Pancreas (tissue), 10 donors: ENCODE measurements at places on chromosomes 7 and 10. TPM values are rescaled to one million over a fixed set of nuclear protein-coding genes. Genes with fewer than 3 reads are reported as not detected.

- H3K27ac ChIP-seq: no peak overlapping the region
- H3K27me3 ChIP-seq: no peaks in the 10 kb centered on the region
- no peak overlapping the region for H3K4me3 ChIP-seq
- H3K36me3 ChIP-seq: no peaks in the 10 kb centered on the region
Observed at GRCh38 chr10:13990392-13990805, 340.3 kb downstream of the FRMD4A start.

FOXP2 gene
- 2.7 TPM for polyA plus RNA-seq

SPDYE6 gene
- not detected for polyA plus RNA-seq

DNA sequence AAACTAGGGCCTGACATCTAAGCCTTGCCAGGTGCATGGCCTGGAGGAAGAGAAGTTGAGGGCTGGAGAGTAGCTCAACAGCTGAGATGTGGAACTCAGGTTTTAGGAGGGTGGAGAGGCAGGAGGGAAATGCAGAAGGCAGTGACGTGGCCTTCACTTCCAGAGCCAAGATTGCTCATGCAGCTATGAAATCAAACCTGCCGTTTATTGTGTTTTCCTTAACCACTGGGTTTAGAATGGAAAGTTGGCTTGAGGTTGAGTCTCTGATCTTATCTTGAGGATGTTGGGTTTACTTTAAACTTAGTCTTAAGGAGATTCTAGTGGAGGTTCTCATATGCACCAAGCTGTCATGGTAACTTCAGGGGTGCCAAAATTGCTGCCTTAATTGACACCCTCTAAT is 178.6 kb downstream of the SORCS3 start:
- no peak for DNase-seq
- no peaks in the 10 kb centered on the region for H3K27me3 ChIP-seq
- H3K36me3 ChIP-seq: no peaks in the 10 kb centered on the region
- H3K27ac ChIP-seq: no peak overlapping the region

ADGRA1 gene
- 0.85 TPM for polyA plus RNA-seq

MICU1 gene
- polyA plus RNA-seq: 12.3 TPM

GRCh38 chr10:133173860-133174640 is 14.0 kb downstream of the KNDC1 start:
- DNase-seq: no peak
- no peaks in the 10 kb centered on the region for H3K36me3 ChIP-seq
- no peaks in the 10 kb centered on the region for H3K27me3 ChIP-seq
- no peak overlapping the region for H3K27ac ChIP-seq
- H3K4me1 ChIP-seq: no peaks in the 10 kb centered on the region

GRCh38 chr7:15336146-15336545 is 225.7 kb downstream of the AGMO start:
- no peak overlapping the region for H3K27ac ChIP-seq
- DNase-seq: no peak
- no peaks in the 10 kb centered on the region for H3K4me1 ChIP-seq
- H3K36me3 ChIP-seq: no peaks in the 10 kb centered on the region

- H3K36me3 ChIP-seq: no peaks in the 10 kb centered on the region
- no peak overlapping the region for H3K27ac ChIP-seq
- no peaks in the 10 kb centered on the region for H3K27me3 ChIP-seq
- no peaks in the 10 kb centered on the region for H3K4me1 ChIP-seq
- H3K4me3 ChIP-seq: no peak overlapping the region
Observed at GRCh38 chr7:115827305-115828045, 203.1 kb downstream of the TFEC start.
